HFF-Myc (cell line): ENCODE measurements at places on chromosomes 11 and 22.

DNA sequence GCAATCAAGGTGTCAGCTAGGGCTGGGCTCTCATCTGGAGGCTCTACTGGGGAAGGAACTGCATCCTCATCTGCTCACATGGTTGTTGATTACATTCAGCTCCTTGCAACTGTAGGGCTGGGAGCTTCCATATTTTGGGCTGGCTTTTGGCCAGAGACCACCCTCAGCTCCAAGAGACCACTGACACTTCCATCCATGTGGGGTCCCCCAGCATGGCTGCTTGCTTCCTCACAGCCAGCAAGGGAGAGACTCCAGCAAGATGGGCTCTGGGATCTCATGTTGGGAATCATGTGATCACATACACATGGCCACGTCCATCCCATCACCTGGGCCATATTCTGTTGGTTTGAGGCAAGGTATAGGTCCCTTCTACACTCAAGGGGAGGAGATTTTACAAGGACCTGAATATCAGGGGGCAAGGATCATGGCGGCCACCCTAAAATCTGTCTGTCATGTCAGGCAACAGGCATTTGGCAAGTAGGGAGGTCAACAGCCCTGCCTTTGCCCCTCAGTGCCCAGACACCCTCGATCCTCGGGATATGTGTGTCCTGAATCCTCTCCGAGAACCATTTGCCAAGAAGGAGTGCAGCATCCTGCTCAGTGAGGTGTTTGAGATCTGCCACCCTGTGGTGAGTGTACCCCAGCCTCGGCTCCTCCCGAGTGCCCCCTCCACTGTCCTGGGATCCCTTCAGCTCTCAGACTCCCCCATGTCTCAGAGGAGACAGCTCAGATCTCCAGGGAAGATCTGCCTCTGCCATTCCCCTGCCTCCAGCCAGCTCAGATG, 48.7 kb downstream of the OTOG start:
- no peak for DNase-seq

- DNase-seq = no peak
Measured at GRCh38 chr22:49317369-49317768, 510.3 kb downstream of the BRD1 start.

- DNase-seq = no peak
Measured at GRCh38 chr11:33634291-33634834, 66.3 kb downstream of the C11orf91 start.

- DNase-seq = no peak
Measured at GRCh38 chr11:61972672-61973475, 5.4 kb upstream of the FTH1 start.

GRCh38 chr11:112185883-112186282, 10.6 kb downstream of the BCO2 start:
- DNase-seq = no peak

- no peak for DNase-seq
Measured at GRCh38 chr11:115656041-115656440, 151.8 kb upstream of the CADM1 start.

GRCh38 chr22:39634530-39635405, 64.2 kb downstream of the CACNA1I start:
- DNase-seq = peak; percentile 81

DNA sequence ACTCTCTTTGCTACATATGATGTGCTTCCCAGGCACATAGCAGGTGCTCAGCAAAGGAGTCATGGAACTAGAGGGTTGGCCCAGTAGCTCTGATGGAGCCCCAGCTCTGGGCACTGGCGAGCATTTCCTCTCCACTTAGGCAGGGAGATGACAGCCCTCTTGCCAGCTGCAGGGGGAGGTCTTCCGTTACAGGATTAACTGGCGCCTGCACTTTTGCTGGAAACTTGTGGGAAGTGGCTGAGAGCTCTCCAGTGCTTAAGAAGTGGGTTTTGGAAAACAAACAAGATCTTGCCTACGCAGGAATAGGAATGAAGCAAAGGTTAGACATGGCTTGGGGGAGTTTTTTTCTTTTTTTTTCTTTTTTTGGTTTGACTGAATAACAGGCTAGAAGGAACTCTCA, 75.5 kb downstream of the MICAL2 start:
- no peak for DNase-seq

GRCh38 chr22:27617214-27617881, 184.2 kb downstream of the MN1 start:
- no peak for DNase-seq

DNA sequence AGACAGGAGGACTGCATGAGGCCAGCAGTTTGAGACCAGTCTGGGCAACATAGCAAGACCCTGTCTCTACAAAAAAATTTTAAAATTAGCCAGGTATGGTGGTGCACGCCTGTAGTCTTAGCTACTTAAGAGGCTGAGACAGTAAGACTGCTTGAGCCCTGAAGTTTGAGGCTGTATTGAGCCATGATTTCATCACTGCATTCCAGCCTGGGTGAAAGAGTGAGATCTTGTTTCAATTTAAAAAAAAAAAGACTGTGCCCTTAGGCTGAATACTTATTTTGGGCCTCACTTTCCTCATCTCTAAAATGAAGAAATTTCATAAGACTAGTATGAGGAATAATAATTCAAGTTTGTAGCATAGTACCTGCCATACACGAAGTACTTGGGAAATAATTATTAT, 6.9 kb downstream of the AQP11 start:
- no peak for DNase-seq

GRCh38 chr22:20639343-20639742, 131.9 kb downstream of the MED15 start:
- DNase-seq = no peak

DNA sequence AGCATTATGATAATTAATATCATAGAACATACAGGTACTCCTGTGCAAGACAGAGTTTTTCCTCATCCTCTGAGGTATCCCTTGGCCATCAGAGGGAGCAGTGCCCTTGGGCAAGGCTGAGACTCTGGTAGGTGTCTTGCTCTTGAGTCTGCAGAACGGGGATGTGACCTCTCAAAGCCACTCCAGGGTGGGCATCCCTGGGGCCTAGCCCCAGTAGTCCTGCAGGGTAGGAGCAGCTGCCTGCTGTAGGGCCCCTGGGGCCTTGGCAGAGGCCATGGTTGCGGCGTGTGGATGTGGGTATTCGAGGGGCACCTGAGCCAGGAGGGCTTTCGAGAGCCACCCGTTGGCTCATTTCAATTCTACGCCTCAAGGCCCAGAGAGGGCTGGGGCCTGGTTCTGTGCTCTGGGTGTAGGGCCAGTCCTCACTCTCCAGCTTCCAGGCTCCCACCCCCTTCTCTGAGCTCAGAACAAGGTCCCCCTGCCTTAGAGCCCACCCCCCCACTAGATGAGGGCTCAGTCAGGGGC, 7.7 kb upstream of the OMP start:
- no peak for DNase-seq

DNA sequence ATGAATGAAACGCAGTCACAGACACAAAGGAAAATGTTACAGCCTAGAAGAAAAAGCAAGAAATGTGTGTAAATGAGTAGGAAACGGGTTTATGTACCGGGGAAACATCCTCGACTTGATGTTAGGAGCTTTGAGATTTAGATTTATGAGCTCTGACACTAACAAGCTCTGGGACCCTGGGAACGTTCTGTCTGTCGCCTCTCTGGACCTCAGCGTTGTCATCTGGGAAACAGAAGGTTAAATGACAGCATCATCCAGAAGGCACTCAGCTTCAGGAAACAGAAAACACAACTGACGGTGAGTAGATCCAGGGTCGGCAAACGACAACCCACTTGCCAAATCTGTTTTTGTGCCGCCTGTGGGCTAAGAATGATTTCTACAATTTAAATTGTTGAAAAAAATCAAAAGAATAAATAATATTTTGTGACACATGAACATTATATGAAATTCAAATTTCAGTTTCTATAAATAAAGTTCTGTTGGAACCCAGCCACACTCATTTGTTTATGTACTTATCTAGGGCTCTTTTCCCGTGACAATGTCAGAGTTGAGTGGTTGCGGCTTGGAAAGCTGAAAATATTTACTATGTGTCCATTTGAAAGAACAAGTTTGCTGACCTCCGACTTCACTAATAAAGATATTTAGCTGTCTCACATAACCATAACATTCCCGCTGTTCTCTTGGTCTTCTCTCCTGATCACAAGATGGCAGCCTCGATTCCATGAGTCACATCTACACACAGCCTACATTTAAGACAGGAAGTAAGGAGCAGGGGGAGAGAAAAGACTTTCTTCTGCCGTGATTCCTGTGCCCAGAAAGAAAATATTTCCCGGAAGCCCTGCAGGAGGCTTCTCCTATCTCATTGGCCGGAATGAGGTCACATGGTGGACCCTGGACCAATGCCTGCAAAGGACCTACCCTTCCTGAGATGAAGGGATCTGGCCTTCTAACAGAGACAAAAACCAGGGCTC, 47.1 kb upstream of the SYT13 start:
- peak; percentile 11 for DNase-seq

GRCh38 chr22:48715511-48715910, 1112.2 kb downstream of the BRD1 start:
- DNase-seq = no peak

- no peak for DNase-seq
Measured at GRCh38 chr11:2296913-2297622, 4.7 kb downstream of the C11orf21 start.

- DNase-seq = no peak
Measured at GRCh38 chr22:19105456-19105855, 16.8 kb downstream of the DGCR2 start.

GRCh38 chr11:122690384-122690783, 34.9 kb downstream of the UBASH3B start:
- no peak for DNase-seq

DNA sequence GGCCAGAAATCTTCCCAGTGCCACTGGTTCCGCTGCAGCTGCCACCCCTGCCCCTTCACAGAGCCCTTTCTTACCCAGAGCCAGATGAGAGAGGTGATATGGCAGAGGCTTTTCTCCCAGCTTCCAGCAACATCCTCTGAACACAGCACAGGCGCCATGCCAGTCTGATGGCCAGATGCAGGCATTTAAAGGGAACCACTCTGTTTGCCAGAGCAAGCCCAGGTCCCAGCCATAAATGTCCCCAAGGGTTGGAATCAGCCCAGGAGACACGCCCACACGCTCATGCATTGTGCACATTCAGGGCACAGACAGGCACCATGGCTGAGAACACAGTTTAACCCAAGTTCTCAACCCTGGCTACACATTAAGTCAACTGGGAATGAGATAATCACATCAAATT, 114.3 kb upstream of the CSNK2A3 start:
- DNase-seq = no peak

DNA sequence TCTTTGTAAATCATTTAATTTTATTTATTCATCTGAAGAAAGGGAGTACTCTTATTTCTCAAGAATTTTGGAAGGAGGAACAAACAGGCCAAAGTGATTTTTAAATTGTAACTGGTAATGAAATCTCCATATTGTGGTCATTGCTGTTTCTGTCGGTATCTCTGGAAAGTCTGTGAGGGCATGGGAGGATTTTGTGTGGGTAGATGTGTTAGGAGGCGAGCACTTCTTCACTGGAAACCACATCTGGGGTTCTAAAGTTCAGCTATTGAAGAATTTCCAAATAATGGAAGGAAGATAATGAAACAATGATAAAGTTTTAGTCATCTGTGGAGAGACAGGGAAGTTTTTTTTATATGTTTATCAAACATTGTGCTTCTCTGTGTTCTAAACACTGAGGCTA, 6.6 kb downstream of the TRIM34 start:
- DNase-seq = no peak

- peak; percentile 54 for DNase-seq
Measured at GRCh38 chr11:26331911-26332571, at the start of gene ANO3. Gene ANO3 (plus strand): TSS chr11:26332130. CDS start chr11:26332276, 146 bp downstream.

DNA sequence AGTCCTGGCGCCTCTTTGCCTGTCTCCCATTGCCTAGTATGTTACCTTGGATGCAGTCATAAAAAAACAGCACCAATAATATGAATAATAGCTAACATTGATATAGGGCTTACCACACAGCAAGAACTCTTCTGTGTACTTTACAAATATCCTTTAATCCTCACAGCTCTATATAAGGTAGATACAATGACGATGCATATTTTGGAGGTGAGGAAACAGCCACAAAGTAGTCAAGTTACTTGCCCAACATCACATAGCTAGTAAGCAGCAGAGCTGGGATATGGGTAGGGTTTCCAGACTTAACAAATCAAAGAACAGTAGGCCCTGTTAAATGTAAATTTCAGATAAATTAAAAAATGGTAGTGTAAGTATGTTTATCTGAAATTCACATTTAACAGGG, 128.8 kb downstream of the ST3GAL4 start:
- DNase-seq = no peak

GRCh38 chr22:40509401-40510134, 127.0 kb downstream of the MRTFA start:
- no peak for DNase-seq

DNA sequence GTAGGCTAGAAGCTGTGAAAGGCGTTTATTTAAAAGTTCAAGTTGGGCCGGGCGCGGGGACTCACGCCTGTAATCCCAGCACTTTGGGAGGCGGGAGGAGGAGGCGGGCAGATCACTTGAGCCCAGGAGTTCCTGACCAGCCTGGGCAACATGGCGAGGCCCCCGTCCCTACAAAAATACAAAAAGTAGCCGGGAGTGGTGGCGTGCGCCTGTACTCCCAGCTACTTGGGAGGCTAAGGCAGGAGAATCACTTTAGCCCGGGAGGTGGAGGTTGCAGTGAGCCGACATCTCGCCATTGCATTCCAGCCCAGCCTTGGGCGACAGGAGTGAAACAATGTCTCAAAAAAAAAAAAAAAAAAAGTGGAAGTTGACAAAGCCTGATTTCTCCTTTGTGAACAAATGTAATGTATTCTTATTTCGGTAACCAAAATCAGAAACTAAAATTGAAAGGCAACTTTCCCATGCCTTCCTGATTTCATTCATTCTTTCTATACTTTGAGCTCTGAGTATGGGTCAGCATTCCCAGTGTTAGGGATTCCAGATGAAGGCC, 825 bp downstream of the PTPMT1 start:
- DNase-seq = no peak

GRCh38 chr11:19879307-19880087, 166.9 kb downstream of the NAV2 start:
- DNase-seq = no peak

GRCh38 chr11:60469723-60470122, 14.1 kb downstream of the MS4A1 start:
- no peak for DNase-seq

- no peak for DNase-seq
Measured at GRCh38 chr11:913043-913442, 2.4 kb upstream of the CHID1 start.

- DNase-seq = no peak
Measured at GRCh38 chr11:57427727-57428082, 784 bp upstream of the SLC43A3 start.

DNA sequence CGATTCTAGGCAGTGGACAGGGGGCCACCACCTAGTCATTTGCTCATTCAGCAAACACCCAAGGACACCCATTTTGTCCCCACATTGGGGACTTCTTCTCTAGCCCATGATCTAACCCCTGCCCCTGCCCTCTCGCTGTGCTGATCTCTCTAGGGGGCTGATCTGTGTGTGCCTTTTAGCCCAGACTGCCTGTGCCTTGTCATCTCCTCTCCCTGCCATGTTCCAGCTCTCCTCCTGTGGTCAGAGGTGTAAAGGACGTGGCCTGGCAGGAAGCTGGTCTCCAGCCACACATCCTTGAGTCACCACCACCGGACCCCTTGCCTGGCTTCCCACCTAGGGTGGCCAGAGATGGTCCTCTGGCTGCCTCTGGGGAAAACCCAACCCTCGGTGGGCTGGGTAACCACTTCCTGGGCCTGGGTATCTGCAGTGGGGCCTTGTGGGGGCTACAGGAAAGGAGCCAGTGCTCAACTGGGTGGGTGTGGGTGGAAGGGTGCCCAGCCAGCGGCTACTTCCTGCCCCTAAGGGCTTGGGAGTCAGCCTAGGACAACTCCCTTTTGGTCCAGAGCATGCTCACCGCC, 1.3 kb downstream of the CTSW start:
- DNase-seq = no peak

- no peak for DNase-seq
Measured at GRCh38 chr11:111680486-111681175, 78.4 kb downstream of the SIK2 start.
